ENCODE measurements at places on chromosomes 12 and 14.
A peak's percentile ranks its signal among the peaks of the same experiment; 100 is the strongest.

DNA sequence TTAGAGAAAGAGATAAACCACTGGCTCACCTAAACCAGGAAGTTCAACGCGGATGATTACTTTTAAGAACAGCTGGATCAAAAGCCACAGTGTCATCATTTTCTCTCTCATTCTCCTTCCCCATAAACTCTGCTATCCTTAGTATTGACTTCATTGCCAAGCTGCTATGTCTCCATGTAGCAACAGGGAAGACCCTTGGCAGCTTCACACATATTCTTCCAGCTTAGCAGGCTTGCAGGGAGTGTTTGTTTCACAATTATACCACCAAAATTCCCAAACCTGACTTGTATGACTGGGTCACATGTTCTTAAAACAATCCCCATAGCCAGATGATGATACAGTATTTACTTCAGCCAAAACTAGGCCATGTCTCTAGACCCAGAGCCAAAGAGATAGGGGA is 235.5 kb downstream of the PAWR start:
- no peak for DNase-seq

DNA sequence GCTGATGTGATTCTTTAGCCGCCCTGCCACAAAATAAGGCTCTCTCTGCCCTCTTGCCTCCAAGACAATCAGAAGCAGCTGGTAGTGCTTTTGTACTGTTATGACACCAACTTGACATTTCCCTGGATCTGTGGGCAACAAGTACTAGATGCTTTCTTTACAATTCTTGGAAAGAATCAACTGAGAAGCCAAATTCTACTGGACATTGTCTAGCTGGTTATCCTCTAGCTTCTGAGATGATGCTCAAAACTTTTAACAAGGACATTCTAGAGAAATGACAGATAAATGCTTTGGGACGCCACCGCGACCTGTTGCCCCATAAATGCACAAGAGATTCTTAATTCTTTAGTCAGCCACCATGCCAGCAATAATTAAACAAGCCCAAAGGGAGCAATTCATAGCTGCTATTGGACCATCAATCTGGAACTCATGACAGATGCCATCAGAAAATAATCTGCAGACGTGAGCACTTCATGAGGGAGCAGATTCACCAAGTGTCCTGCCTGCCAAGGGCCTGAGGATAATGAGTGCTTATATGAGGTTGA is 22.8 kb downstream of the FMNL3 start:
- DNase-seq = no peak

DNA sequence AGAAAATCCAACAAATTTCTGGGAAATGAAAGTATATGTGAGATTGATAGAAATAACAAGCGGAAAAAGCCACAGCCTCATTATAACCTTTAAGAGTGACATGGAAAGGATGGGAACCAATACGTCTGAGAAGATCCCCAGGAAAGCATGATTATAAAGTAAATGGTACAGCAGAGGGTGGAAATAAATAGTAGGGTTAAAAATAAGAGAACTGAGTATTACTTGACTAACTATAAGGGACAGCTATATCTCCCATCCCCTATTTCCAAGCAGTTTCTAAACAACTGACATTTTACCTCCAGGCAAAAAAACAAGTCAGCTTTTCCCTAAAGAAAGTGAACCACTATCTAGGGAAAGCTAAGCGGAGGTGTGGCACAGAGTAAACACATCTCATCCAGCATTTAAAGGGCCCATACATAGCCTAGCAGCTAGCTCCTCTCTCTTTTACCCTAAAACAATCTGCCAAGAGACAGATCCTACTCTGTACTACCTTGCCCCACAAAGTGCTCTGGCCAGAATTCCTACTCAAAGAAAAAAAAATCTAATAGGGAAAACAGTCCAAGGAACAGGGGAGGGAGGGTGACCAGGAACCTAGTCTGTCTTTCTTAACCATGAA is 11.2 kb downstream of the OSBPL8 start:
- DNase-seq = no peak

DNA sequence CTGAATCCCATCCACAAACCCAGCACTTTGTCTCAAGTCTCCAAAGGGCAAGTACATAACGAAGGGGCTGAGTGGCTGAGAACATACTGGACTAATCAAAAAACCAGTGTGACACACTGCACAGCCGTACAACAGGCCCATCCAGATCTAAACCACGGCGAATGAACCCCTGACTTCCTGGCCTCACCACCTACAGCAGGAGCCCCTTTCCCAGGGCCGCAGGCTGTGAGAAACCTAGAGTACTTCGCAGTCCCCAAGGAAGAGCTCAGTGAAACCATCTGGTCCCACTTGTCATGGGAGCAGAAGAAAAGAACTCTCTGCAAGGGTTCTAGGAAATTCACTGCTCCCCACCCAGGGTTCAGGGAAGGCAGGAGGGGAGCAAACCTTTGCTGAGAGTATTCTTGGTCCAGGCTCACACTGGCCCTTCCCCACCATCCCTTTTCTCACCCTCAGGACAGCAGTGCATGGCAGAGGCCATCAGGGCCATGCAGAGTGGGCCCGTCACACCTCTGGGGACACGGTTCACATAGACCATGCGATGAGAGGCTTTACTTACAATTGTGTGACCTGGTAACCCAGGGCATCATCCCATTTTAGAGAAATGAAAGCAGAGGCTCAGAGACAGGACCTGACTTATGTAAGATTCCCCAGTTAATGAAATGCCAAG is 192.8 kb downstream of the BCL11B start:
- DNase-seq = no peak

GRCh38 chr14:67559639-67560038 is 26.5 kb downstream of the PLEKHH1 start:
- no peak for DNase-seq

DNA sequence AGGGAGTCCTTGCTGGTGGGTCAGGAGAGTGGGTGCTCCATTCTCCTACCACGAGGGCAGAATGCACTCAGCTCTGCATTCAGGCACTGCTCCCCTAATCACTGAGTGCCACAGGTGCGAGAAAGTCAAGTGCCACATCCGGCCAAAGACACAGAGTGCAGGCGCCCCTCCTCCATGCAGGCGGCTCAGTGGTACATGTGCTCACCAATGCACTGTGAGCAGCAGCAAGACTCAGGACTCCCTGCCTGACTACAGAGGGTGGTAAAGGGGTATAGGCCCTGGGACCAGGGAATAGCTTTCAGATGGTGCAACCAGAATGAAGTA is 32.9 kb downstream of the ZFYVE21 start:
- DNase-seq = no peak

- DNase-seq = no peak
Measured at GRCh38 chr12:64469455-64470142, 17.7 kb downstream of the TBK1 start.

- no peak for DNase-seq
Measured at GRCh38 chr14:49512571-49512970, 73.6 kb downstream of the RPS29 start.

- DNase-seq = no peak
Measured at GRCh38 chr12:122366685-122367475, 55.6 kb downstream of the CLIP1 start.

DNA sequence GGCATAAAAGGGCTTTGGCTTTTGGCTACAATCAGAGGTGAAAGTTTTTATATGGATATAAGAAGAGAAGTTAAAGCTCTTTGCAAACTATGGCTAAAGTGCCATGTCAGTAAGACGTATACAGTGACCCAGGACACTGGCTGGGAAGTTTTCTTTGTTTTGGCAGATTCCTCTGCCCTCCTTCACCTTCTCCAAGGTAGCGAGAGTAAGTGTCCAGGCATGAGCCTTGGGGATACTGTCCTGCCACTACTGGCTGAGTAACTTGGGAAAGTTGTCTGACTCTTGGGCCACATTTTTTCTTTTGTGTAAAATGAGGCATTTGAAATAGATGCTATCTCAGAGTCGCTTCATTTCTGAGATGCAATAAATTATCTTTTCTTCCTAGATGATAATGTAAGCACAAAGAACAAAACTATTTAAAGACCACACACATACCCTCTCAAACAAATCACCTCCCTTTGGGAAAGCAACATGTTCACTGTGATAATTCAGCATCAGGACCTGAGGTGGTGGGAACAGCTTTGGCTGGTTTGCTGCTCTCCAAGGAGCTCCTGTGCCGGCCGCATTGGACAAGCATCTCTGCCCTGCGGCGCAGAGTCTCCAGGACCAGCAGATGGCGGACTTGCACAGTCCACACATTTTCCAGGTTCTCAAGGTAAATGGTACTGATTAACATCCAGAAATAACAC is 106.3 kb downstream of the PTCSC3 start:
- DNase-seq = peak; percentile 51

DNA sequence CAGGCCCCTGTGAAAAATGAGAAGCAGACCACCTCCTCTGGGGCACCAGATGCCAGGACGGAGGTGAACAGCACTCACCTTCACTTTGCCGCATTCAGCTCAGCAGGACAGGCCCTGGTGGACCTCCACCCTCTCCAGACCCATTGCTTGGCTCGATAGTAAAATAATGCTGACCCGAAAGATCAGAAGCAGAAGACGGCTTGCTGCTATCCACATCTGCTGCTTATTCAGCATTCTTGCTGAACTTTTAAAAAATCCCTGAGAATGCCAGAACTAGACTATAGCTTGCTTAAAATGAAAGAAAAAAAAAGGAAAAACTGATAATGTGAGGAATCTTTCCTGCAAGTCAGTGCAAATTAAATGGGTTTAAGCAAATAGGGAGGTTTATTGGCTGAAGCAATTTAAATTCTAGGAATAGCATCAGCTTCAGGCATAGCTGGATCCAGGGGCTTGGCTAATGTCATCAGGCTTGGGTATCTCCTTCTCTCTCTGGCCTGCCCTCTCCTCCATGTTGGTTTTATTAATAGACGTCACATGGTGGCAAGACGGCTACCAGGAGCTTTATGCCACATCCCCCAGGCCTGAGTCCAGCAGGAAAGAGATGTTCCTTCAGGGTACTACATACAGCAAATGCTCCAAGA is 137.9 kb downstream of the SCARB1 start:
- DNase-seq = no peak

- DNase-seq = no peak
Measured at GRCh38 chr12:92905811-92906554, 23.1 kb downstream of the EEA1 start.

- no peak for DNase-seq
Measured at GRCh38 chr14:95077345-95077744, 80.0 kb downstream of the DICER1 start.

- no peak for DNase-seq
Measured at GRCh38 chr14:20436363-20436755, 393 bp upstream of the KLHL33 start.

GRCh38 chr12:132513458-132514135 is 23.6 kb downstream of the FBRSL1 start:
- DNase-seq = no peak

- no peak for DNase-seq
Measured at GRCh38 chr12:62468397-62468796, 1.8 kb downstream of the MON2 start.

- DNase-seq = no peak
Measured at GRCh38 chr14:92902726-92903125, 20.2 kb upstream of the CHGA start.

GRCh38 chr14:46250113-46250703 is 401.4 kb downstream of the RPL10L start:
- DNase-seq = no peak

- DNase-seq = no peak
Measured at GRCh38 chr12:46763230-46763629, 62.6 kb downstream of the SLC38A4 start.

DNA sequence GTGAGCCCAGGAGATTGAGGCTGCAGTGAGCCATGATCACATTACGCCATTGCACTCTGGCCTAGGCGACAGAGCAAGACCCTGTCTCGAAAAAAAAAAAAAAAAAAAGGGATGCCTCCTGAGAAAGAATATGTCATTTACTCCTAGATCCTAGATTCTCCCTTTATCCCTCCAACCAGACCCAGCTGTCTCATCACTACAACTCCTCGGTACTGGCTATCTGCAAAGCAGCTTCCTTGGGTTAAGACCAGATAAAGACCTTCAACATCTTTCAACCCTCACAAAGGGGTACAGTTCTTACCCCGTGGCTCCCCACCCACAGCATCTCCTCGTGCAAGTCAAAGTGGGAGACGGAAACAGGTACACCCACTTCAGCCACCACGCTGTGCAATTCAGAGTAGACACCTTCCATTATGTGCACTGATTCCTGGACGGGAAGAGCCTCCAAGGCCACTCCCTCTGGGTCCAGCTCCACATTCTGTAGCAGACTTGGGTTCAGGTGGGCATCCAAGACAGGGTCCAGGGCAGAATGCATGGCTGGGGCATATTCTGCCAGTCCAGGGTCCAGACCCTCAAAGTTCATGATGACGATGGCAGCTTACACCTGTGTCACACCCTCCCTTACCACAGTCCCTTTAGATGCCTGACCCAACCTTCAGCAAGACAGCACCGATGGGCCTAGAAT is 1.1 kb downstream of the PAN2 start:
- DNase-seq = no peak

DNA sequence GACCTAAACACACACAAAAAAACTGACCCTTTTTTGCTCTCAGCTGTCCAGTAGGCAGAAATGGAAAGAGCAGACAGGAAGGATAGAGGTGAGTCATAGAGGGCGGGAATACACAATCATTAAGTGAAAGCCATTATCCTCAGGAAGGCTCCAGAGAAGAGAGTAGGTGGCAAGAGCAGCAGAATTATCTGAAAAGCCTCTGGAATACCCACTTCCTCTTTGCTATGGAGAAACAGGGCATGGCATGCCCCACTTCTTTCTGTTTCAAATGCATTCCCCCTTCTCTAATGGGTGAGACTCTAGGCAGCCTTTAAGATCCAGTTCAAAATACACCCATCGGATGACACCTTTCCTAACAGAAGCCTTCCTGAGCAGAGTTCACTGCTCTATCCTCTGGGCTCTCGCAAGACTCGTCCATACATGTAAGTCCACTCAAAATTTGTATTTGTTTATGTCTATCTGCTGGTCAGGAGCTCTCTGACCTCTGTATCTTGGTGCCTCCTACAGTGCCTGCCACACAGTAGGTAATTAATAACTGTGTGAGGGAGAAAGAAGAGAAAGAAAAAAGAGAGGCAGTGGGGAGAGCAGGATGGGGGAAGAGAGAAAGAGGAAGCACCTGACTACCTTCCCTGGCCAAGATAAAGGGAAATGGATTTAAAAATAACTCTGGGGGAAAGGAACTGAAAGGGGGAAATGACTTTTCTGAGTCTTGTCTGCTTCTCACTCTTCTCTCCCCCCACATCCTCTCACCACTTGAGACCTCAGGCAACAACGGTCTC is 8.5 kb downstream of the KLHL33 start:
- peak; percentile 73 for DNase-seq

- DNase-seq = no peak
Measured at GRCh38 chr14:58815161-58815701, 177.5 kb downstream of the DACT1 start.

DNA sequence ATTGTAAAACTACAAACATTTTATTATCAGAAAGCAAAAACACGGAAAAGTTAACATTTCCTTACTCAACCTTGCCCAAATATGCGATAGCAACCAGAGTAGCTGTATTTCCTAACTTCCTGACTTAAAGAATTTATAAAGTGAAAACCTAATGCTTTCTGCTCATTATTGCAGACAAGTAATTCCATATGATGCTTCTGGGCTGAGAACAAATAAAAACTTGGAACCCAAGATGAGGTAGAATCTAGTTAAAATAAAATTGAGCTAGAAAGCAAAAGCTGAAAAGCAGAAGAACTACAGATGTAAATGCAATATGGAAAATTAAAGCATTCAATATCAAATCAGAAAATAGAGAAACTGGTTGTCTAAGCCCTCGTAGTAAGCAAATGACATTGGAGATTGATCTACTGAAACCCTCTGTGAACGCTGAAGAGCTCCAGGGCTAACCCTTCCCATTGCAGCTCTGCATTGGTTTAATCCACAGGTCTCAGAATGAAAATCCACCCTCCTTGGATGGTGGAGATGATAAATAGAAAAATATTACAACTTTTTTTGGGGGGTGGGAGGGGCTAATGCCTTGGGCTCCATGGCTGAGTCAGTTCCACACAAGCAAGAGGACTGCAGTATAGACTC is 40.7 kb downstream of the CORO1C start:
- no peak for DNase-seq

- peak; percentile 59 for DNase-seq
Measured at GRCh38 chr12:119036878-119037825, 55.8 kb downstream of the SRRM4 start.
